Cortex of kidney (tissue), 1 donor: ENCODE measurements at places on chromosomes 5 and 9.

GRCh38 chr5:87770016-87770570 lies 357.4 kb upstream of the CCNH start:
- DNase-seq = no peak

DNA sequence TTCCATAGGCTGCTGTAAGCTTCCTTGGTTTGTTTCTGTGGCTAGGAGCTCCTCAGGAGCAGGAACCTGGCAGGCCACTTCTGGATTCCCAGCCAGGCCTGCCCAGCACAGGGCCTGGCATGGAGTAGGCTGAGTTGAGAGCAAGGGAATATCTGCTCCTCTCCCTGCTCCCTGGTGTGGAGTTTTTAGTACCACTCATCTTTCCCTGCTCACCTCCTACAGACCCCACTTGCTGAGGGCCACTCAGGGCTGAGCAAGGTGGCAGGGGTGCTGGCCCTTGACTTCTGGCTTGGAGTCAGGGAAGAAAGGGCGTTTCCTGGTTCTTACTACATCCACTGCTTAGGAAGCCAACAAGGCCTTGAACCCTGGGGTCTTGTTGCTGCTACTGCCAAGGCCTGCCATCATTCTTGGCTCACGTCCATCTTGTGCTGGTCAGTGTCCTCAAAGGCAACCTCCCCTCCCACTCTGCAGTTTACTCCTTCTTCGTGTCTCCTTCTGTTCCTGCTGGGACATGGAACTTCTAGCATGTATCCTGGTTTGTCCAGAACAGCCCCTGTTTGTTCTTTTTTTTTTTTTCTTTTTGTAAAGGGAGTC lies 54.9 kb downstream of the PSD2 start:
- no peak for DNase-seq

- DNase-seq = no peak
These were observed 80.6 kb upstream of the ZBTB43 start for GRCh38 chr9:126724226-126724625.

GRCh38 chr5:171926311-171926710 lies 80.1 kb downstream of the FBXW11 start:
- no peak for DNase-seq
